ENCODE measurements at places on chromosomes 12 and 14.
A peak's percentile ranks its signal among the peaks of the same experiment; 100 is the strongest.

DNA sequence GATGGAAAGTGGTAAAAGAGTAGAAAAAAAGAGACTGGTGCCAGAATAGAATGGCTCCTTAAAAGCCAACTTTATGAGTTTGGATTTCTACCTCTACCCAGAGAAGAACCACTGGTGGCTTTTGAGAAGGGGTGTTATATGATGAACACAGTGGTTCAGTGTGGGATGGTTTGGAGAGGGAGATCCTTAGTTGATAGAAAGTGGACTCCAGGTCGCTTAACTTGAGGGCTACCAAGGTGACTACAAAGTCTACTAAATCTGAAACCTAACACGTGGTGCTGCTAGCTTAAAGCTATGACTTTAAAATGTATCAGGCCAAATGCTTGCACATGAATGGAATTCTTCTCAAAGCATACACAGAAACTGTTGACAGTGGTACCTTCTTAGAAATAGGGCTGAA is 8.4 kb downstream of the SPTB start:
- no peak for DNase-seq

- DNase-seq = no peak
These were observed 19.8 kb downstream of the ACAD10 start for GRCh38 chr12:111705672-111706071.

GRCh38 chr12:124566997-124567672 is at the start of gene NCOR2:
Gene NCOR2 (minus strand): TSS chr12:124567612. CDS start chr12:124495251, 72,361 bp downstream.
- peak; percentile 82 for DNase-seq

- DNase-seq = no peak
These were observed 80.4 kb downstream of the PPFIBP1 start for GRCh38 chr12:27604431-27604830.

DNA sequence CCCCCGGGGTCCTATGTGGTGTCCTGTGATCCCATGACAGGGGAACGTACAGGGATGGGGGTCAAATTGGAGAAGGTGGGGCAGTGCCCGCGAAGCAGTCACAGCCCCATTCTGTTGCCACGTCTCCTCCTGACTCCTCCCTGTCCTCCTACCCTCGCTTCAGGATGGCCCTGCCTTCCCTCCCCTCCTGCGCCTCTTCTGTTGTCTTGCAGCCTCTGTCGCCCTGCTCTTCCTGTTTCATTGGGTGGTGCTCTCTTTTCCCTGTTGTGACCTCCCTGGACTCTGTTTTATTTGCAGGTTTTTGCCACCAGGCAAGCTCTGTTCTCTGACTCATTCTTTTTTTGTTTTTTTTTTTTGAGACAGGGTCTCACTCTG is 18.7 kb downstream of the CABP1 start:
- DNase-seq = no peak

- DNase-seq = no peak
These were observed 497.6 kb downstream of the APAF1 start for GRCh38 chr12:99142651-99143050.

DNA sequence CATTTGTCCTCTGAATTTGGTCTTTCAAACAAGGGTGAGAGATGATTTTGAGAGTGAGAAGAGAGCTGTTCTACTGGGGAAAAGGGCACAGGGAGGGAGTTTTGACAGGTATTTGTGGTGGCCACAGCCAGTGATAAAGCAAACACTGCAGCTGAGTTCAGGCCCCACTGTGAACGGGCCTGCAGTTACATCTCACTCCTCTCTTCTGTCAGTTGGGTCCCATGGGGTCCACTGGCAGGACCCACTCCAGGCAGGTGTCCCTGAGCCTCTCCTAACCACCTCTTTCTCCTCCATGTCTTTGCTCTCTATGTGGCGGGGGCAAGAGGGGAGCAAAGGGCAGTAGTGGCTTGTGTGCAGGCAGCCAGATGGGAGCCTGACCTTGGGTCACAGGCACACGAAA is 294.8 kb downstream of the APAF1 start:
- no peak for DNase-seq

DNA sequence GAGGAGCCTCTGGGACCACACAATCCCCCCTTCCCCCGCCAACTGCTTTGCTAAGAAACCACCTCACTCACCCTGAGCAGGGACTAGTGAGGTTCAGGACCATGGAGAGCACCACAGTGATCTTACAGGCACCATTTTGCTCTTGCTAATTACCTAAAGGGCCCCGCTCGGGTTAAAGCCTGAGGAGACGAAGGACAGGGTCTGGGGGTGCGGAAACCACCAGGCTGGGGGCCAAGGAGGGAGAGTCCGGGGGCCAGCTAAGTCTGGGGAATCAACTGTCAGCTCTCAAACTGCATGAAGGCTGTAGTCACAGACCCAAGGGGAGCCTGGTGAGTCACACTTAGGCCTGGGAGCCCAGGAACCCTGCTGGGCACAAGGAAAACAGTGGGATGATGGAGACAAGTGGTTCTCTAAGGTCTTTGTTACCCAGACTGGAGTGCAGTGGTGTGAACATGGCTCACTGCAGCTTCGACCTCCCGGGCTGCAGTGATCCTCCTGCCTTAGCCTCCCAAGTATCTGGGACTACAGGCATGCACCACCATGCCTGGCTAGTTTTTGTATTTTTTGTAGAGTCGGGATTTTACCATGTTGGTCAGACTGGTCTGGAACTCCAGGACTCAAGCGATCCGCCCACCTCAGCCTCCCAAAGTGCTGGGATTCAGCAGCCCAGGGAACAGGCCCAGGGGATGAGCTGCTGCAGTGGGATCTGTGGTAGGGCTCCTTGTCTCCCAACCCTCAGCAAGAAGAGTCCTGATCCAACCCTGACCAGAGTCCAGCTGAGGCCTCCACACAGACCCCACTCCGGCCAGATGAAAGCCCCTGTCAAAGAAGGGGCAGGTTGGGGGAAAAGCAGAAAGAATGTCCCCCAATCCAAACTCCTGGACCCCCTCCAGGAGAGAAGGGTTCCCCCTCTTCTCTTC is 98.8 kb downstream of the CALM1 start:
- peak; percentile 66 for DNase-seq

- DNase-seq = no peak
These were observed 833.3 kb downstream of the DIO2 start for GRCh38 chr14:79378020-79378419.

GRCh38 chr14:99747582-99748330 is 45.5 kb upstream of the EML1 start:
- no peak for DNase-seq

GRCh38 chr12:78315028-78315427 is 484.3 kb downstream of the NAV3 start:
- no peak for DNase-seq

DNA sequence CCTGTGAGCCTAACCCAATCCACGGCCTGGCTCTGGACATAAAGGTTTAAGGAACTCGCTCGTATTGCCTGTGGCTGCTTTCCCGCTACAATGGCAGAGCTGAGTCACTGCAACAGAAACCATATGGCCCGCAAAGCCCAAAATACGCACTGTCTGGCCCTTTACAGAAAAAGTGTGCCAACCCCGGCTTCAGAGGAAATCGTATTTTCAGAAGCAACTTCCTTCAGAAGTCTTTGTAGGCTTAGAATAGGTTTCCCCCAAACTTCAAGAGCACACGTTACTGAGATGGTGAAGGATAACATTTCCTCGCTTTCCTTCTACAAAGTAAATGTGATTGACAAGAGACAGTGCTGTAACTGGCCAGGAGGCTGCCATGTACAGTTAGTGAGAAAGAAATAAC is 34.8 kb upstream of the TESC start:
- peak; percentile 77 for DNase-seq

- no peak for DNase-seq
These were observed 36.2 kb upstream of the TMEM260 start for GRCh38 chr14:56543436-56543835.

Data from activated effector memory CD4-positive, alpha-beta T cell treated with anti-CD3 and anti-CD28 coated beads, Interleukin-2, amount 50 U/mL, for 16 hours (primary cell).